SJSA1 (cell line): ENCODE measurements at places on chromosomes 1 and 21.

GRCh38 chr1:177573901-177574300 lies 396.0 kb downstream of the SEC16B start:
- no peak for DNase-seq

DNA sequence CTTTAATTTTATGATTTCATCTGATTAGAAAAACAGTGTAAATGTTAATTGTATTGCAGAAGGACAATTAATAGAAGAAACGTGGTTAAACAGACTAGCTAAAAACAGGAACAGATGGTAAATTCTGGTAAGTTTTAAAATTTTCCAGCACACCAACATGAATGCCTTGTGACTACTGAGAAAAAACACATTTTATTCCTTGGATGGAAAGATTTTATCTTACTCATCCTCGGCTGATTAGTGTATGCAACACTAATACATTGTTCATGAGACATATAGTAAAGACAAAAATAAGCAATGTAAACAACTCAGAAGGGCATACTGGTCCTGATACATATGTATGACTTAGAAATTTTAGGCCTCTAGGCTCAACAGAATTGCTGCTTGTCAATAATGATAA lies 4.9 kb upstream of the AK5 start:
- DNase-seq, result no peak

DNA sequence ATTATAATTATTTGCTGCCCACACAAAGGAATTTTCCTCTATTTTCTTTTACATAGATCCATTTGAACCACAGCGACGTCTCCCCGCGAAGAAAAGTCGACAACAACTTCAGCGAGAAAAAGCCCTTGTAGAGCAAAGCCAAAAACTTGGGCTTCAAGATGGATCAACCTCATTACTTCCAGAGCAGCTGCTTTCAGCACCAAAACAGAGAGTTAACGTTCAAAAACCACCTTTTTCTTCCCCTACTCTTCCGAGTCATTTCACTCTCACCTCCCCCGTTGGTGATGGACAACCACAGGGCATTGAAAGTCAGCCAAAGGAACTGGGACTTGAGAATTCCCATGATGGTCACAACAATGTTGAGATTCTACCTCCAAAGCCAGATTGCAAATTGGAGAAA lies 7.2 kb downstream of the GORAB start:
- no peak for DNase-seq

- no peak for DNase-seq
Measured at GRCh38 chr1:153957744-153958110, 685 bp downstream of the CRTC2 start.

DNA sequence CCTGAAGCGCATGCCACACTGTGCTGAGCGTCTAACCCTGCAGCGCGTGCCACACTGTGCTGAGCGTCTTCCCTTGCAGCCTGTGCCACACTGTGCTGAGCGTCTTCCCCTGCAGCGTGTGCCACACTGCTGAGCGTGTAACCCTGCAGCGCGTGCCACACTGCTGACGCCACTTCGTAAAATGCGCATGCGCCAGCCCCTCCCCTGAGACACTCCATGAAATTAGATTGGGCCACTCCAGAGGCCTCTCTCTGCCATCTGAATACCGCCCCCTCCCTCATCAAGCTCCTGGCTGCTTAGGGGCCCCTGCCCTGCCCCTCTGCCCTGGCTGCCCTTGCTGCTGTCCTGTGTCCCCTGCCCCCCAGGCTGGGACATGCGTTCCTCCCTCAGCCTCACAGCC lies 84.8 kb downstream of the POFUT2 start:
- no peak for DNase-seq
